ENCODE measurements at places on chromosomes 1 and 21.

GRCh38 chr1:153698020-153698922 lies 19.8 kb downstream of the NPR1 start:
- DNase-seq, result no peak

GRCh38 chr1:55503663-55504305 lies 288.6 kb upstream of the USP24 start:
- DNase-seq, result no peak

- DNase-seq, result no peak
These were observed 23.7 kb upstream of the AXDND1 start for GRCh38 chr1:179341943-179342547.

DNA sequence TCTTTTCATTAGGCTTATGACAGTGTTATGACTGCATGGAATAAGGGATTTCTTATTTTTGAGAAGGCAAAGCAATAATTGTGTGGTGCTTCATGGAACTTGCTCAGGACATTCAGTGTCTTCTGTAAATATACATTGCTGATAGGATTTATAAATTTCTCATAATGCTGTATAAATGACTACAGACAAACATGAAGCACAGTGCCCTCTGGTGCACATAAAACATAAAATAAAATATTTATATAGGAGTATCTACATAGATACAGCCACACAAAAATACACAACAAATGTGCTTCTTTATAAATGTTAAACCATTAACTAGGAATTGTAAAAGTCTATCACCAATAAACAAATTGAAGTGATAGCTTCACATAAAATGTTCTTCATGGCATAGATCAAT lies 24.1 kb downstream of the BRINP3 start:
- DNase-seq, result no peak

DNA sequence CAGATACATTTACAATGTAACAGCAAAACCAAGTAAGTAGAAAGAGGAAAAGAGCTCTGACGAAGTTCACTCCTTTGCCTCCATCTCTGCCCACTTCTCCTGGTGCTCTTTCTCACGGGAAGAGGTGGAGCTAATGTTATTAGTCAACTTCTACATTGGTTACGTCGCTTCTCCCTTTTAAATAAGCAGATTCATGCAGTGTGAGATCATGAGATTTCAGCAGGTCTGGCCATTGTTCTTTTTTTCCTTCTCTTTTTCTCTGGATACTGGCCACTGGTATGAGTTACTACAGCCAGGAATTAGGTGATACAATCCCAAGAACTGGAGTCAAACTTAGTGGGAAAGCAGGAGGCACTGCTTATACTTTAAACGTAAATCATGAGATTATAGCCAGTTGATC lies 207.1 kb downstream of the AKT3 start:
- no peak for DNase-seq

DNA sequence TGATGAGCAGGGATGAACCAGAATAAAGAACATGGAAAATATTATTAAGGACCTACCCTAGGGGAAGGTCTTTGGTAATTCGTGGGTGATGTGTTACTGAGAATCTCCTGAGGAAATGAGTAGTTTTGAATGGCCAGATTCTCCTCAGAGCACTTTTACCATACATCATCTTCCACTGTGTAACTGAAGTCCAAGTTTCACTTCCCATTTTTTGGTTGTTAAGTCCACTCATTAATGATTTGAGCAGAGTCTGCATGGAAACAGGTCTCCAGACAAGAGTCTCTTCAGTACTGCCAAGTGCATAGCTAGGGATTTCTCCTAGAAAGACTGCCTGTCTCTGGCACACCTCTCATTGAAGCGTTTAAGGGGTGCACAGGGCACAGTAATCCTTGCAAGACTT lies 48.7 kb upstream of the PCP4 start:
- no peak for DNase-seq

DNA sequence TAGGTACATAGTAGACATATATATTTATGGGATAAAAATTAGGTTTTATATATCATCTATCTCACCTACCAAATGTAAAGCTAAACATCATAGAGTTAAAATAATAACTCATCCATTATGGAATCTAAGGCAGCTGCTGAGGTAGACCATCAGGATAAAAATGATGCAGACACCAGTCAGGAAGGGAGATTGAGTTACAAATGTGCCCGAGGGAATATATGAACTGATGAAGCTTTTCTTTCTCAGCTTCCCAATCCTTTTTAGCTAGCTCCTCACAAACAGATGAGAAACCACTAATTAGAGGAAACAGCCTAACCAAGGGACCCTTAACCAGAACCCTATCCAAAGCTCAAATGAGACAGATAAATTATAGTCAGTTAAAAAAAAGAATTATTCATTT lies 20.9 kb downstream of the TTLL7 start:
- no peak for DNase-seq
